Stimulated activated CD4-positive, alpha-beta T cell treated with anti-CD3 and anti-CD28 coated beads, Interleukin-12 subunit alpha, Interleukin-12 subunit beta, amount 100 ng/mL, for 48 hours (primary cell): ENCODE measurements at places on chromosomes 5 and 9.

- DNase-seq = no peak
Observed at GRCh38 chr5:133847886-133848285, 120.5 kb downstream of the C5orf15 start.

GRCh38 chr5:79976759-79977515 is 14.1 kb downstream of the MTX3 start:
- no peak for DNase-seq

GRCh38 chr9:115997923-115998322 is 155.7 kb upstream of the PAPPA start:
- no peak for DNase-seq

GRCh38 chr5:144421411-144421810 is 250.7 kb downstream of the KCTD16 start:
- no peak for DNase-seq
